Right kidney (tissue), 9 donors: ENCODE measurements at places on chromosomes 1 and 21.
A peak's percentile ranks its signal among the peaks of the same experiment; 100 is the strongest.

GRCh38 chr1:218488986-218489385 is 143.8 kb downstream of the TGFB2 start:
- no peak for DNase-seq

GRCh38 chr1:212129781-212130180 is 94.2 kb downstream of the DTL start:
- DNase-seq: no peak

DNA sequence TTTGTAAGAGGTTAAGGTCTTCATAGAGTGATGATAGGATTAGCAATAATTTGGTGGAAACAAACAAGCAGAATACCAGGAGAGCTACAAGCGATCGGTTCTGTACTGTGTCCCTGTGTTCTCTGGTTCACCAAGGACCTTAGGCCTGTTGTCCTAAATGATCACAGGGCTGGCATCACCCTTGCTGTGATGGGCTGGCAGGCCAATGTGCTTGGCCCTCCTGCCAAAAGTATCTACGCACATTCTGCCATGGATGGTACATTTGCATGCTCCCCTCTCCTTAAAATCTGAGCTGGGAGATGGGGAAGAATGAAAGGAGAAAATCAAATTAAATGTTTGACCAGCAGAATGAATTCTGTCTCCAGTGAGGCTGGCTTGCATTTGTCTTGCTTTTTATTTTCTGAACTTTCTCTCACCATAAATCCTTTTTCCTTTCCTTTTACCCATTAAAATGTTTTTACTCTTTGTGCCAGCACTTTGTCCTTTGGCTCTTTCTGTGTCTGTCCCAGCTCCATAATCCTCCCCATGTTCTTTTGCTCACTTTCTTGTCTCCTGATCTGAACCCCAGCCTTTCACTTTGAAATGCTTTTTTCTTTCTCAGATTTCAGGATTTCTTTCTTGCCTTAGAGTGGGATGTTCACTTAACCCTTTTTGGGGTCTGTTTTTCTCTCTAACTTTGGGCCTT is 51.7 kb downstream of the PBX1 start:
- DNase-seq: no peak

DNA sequence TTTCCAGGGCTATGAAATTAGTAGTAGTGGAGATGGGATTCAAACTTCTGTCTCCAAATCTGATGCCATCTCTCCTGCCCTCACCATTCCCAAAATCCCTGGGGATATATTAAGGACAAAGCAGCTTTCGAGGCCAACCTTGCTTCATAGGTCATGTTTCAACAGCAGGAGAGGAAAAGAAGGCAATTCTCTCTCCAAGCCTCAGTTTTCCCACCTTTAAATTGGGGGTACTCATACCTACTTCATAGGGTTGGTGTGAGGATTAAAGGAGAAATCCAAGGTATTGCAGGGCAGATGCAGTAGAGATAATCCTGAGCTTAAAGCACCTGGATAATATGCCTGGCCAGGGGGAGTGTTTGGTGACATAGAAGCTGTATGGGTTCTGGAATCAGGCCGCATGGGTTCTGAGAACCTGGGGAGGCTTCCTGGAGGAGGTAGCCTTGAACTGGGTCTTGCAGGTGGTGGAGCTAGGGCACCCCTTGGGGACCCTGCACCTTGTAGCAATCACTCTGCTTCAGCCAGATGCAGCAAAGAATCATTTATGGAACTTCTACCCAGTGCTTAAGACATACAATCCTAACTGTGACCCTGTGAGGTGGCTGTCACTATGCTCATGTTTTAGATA is 10.7 kb upstream of the IFFO2 start:
- DNase-seq: no peak

GRCh38 chr1:104854529-104854928 is 1104.8 kb downstream of the AMY1C start:
- DNase-seq: no peak

- DNase-seq: no peak
These were observed 94.8 kb downstream of the OMA1 start for GRCh38 chr1:58451560-58452191.

- no peak for DNase-seq
These were observed 237.6 kb downstream of the SMYD3 start for GRCh38 chr1:246269466-246269865.

- DNase-seq: peak; percentile 29
These were observed 16.9 kb upstream of the EFCAB14 start for GRCh38 chr1:46735708-46736324.

DNA sequence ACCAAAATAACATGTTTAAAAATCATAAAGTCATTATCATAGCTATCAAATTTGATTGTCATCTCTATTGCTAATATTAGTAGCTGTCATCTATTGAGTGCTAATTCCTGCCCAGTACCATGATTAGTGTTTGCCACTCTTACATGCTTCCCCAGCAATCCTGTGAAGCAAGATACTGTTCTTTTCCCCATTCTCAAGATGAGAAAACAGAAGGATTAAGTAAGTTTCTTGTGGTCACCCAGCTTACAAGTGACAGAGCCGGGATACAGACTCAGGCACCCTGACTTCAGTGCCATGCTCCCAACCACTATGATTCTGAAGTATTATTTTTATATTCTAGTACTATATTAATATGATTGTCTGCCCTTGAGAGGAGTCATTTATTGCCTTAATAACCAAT is 36.5 kb downstream of the LRRC8C start:
- no peak for DNase-seq

DNA sequence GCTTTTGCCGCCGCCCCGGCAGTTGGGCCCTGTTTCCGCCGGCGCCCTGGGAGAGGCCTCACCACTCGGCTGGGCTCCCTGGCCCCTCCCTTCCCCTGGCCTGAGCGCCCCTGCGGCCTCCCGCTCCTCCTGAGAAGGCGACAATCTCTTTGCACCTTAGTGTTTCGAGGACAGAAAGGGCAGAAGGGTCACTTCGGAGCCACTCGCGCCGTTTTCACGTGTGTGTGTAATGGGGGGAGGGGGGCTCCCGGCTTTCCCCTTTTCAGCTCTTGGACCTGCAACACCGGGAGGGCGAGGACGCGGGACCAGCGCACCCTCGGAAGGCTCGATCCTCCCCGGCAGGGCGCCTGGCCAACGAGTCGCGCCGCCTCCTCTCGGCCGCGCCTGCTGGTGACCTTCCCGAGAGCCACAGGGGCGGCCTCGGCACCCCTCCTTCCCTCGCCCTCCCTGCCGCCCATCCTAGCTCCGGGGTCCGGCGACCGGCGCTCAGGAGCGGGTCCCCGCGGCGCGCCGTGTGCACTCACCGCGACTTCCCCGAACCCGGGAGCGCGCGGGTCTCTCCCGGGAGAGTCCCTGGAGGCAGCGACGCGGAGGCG is 432 bp upstream of the SIM2 start:
- DNase-seq: peak; percentile 81

GRCh38 chr1:24911651-24912155 is 18.4 kb downstream of the RUNX3 start:
- DNase-seq: no peak

DNA sequence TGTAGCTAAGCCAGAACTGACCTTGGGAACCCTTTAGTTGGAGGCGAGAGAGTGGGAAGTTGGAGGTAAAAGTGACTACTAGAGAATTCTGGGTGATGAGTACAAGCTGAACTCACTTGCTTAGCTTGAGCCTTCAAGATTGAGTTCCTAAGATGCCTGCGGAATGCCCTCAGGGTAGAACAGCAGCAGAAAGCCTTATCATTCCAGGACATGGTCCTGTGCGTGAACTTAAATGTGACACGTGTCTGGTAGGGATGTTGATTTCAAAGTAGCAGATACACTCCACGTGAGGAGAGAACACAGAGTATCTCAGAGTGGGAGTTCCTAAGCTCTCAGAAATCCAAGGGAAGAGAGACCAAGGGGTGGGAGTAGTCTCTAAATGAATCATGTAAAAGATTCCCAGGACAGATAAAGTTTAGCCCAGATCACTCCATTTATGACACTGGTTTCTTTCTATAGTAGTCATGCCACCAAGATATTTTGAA is 60.1 kb downstream of the KCNK1 start:
- no peak for DNase-seq

DNA sequence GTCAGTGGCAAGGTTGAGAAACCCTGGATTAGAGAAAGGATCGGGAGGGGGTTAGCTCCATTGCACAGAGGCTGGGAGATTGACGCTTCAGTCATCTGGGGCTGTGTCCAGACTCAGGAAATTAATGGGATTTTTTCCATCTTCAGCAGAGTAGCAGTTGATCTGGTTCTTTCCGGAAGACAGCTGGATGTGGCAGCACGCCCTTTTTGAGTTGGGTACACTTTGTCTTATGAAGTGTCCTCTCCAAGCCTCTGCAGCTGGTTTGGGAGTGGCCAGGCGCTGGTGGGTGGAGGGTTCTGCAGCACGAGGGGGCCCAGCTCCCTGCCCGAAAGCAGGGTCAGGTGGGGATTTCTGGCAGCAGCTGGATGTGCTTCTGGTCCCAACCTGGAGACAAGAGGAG is 95.1 kb downstream of the TAS1R2 start:
- DNase-seq: no peak

DNA sequence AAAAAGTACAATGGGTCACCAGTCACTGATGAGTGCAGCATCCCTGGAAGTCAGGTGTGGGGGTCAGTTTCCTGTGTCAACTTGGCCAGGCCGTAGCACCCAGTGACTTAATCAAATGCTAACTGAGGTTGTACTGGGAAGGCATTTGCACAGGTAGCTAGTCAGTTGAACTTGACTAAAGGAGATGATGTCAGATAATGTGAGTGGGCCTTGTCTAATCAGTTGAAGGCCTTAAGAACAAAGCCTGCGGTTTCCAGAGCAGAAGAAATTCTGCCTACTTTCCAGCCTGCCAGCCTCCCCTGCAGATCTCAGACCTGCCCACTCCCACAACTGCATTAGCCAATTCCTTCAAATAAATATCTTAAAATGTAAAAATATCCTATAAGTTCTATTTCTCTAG is 57.1 kb downstream of the ERG start:
- DNase-seq: no peak

DNA sequence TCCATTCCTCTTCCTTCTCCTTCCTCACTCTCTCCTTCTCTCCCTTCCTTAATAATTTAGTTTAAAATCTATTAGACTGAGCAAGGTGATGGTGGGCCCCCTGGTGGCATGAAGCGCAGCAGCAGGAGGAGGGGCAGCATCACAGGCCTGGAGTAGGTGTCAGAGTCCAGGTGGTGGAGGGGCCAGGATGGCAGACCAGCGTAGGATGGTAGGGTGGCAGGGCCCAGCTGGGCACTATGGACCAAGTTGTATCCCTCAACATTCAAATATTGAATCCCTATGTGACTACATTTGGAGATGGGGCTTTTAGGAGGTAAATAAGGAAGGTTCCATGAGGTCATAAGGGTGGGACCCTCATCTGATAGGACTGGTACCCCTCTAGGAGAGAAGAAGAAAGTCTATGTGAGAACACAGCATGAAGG is 61.0 kb downstream of the WDR4 start:
- no peak for DNase-seq

DNA sequence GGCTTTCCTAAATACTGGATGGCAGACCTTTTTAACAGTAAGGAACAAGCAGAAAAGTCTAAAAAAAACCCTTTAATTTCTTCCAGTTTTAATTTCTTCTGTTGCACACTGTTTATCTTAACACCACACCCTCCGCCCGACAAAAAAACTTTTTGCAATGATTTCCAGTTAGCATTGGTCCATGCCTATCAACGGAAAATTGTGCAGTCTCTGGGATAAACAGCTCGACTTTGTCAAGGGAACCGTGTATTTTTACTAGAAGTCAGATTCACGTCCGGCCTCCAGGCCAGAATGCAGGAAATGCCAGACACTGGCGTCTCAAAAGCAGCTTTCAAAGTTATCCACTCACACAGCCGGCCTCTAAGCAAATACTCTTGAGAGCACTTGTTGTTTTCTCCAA is 378 bp upstream of the NUP210L start:
- peak; percentile 6 for DNase-seq

DNA sequence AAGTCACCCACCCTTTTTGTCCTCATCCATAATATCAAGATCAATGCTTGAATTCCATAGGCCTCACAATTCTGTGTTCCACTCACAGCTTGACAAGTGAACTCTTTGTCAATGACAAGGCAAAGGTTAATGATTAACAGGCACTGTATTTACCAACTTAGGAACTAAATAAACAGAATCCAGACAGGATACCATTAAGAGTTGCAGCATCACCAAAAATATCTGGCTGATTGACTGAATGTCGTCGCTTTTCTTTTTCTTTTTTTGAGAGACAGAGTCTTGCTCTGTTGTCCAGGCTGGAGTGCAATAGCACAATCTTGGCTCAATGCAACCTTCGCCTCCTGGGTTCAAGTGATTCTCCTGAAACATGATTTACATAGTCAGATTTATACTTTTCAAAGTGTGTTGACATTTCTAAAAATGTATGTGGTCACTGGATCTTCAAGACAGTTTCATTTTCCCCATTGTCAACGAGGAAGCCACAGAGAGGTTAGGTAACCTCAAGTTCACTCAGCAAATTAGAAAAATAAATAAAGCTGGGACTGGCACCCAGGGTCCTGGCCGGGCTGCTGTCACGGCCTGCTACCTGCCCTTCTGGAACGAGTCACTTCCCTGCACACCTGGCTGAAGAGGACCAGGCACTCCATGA is 81.0 kb downstream of the PDE9A start:
- no peak for DNase-seq

DNA sequence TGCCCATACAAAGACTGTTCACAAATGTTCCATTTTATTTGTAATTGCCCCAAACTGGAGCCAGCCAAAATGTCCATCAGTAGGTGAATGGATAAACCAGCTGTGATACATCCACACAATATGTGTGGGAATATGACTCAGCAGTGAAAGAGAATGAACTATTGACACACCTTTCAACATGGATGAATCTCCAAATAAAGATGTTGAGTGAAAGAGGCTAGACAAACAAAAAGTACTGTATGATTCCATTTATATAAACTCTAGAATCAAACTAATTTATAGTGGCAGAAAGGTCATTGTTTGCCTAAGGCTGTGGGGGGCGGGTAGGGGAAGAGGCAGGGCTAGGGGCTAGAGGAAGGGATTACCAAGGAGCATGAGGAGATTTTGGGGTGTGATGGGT is 4.5 kb downstream of the DHCR24 start:
- no peak for DNase-seq

DNA sequence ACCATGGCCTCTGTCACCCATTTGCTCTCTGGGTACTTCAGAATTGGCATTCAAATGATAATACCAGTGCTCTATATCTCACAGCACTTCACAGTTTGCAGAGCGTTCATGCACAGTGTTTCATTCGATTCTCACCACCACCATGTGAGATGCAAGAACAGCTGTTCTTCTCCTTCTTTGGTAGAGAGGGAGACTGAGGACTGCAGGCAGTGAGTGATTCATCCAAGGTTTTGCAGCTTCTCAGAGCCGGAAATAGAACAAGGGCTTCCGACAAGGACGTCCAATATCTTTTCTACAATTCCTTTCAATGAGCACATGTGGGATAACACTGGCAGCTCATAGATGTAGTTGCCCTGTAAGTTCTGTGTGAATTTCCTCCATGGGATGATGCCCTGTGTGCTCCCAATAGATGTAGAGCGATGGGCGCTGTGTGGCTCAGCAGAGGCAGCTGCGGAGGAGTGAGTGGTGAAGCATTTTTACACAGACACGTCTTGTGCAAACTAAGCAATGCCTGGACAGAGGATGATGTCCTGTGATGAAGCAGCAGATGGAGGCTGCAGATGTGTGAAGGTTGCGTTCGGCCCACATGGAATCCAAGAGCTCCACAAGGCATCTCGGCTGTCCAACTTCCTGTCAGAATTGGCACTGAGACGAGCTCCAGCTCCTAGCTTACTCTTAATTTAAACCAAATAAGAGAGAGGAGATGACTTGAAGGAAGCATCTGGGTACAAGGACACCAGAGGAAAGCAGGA is 24.9 kb downstream of the MT1HL1 start:
- no peak for DNase-seq

GRCh38 chr1:244713332-244713731 is 60.4 kb downstream of the DESI2 start:
- no peak for DNase-seq
